ENCODE measurements at places on chromosomes 7 and 10.

DNA sequence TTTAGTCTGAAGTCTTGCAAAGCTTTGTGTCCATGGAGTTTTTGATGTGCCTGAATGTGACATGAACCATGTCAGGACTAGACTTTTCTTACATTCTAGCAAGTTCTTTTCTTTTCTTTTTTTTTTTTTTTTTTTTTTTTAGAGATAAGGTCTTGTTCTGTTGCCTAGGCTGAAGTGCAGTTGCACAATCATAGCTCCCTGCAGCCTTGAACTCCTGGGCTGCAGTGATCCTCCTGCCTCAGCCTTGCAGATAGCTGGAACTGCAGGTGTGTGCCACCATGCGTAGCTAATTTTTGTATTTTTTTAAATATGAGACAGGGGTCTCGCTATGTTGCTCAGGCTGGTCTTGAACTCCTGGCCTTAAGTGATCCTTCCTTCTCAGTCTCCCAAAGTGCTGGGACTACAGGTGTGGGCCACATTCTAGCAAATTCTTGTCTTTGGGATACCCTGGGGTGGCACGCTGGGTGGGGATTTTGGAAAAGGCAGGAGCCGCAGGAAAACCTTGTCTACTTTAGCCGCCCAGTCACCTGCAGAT lies 152.8 kb downstream of the SVIL start:
- DNase-seq, result no peak

GRCh38 chr10:129030996-129031843 lies 435.8 kb upstream of the MGMT start:
- no peak for DNase-seq

GRCh38 chr7:4566714-4567113 lies 115.4 kb upstream of the FOXK1 start:
- DNase-seq, result no peak

DNA sequence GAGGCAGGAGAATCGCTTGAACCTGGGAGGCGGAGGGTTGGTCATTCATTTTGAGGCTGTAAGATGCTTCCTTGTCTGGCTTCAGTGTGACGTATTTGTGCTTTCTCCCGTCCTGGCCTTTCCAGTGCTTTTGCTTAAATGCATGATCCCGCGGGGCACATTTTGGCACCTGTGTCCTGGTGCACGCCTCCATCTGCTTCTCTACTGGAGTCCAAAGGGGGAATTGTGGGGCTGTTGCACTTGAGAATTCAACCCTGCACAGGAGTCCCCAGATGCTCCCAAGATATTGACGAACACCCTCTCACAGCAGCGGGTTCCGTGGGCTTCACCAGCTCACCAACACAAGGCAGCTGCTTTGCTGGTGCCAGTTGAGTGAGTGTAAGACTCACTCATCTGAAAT lies 10.3 kb upstream of the LRRC27 start:
- no peak for DNase-seq

DNA sequence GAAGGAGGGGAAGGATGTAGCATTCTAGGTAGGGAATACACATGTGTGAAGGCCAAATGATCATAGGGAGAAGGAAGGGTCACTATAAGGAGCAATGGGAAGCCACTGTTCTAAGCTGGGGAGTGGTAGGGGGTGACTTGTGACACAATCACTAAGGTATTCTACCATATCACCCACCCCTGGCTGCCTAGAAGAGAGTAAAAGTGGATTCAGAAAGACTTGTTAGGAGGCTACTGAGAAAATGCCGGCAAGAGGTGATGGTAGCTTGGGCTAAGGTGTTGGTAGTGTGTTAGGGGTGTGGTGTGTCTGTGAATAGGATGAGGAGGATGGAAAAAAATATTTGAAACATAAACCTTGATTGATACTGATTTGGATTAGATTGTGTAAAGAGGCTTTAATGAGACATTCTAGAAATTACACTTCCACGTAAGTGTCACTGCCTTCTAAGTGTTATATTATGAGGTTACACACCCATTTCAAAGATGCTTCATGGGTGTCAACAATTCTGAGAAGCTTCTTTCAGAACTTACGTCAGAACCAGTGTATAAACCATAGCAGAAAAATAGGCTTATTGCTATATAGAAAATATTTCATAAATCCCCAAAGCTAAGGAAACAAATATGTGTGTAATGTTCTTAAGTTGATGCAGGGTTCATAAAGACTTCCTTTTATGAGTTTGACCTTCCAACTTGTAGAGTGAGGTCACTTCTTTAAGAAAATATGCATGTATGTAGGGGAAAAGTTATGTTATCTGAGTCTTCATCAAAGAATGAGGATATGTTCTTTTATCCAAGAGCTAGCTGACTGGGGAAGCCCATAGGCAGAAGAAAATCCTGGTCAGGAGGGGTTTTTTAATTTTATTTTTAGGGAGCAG lies 5.6 kb upstream of the BPGM start:
- no peak for DNase-seq

DNA sequence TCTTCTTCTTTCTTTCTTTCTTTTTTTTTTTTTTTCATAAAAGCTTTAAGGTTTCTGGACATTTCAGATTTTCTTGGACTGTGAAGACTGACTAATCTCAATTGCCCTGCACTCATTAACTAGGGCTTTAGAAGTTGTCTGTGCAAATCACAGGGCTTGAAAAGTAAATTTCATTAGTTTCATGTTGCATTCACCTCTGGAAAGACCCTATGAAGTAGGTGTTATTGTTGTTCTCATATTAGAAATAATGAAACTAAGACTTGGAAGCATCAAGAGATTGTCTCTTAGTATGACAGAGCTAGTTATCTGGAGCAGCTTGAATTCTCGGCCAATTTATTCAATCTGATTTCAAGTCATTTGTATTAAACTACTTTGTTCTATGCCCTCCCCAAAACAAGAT lies 28.2 kb upstream of the SEMA3D start:
- no peak for DNase-seq

DNA sequence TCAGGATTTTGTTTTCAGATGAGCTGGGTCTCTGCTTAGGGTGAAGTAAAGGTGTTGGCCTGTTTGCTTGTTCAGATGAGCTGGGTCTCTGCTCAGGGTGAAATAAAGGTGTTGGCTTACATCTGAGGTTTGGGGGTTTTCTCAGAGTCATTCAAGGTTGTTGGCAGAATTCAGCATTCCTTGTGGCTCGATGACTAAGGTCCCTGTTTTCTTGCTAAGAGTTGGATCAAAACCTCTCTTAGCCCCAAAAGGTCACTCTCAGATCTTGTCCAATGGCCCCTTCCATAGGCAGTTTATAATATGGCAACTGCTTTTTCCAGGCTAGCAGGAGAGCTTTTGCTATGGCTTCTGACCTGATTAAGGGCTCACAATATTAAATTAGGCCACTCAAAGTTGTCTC lies 106.6 kb downstream of the ADAM22 start:
- DNase-seq, result no peak

- peak; percentile 0 for DNase-seq
These were observed 110.9 kb downstream of the WDR11 start for GRCh38 chr10:120961795-120962755.

- peak; percentile 19 for DNase-seq
These were observed 631 bp downstream of the HPS6 start for GRCh38 chr10:102065561-102066398.

DNA sequence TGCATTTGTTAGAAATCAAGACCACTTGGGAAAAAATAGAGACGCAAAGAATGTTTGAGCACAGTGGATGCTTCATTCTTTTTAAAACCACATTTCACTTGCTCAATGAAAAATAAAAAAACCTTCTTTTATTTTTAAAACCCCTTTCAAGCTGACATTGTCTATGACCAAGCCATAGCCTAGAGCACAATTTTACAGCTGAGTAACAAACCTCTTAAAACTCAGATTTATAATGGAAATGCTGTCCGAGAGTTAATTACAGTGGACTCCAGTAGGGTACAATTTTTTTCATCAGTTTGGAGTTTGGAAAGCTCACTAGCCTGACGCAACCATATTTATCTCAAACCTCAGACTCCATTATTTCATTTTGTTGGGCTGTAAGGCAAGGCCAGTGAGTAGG lies 116.3 kb downstream of the RNLS start:
- DNase-seq, result no peak

DNA sequence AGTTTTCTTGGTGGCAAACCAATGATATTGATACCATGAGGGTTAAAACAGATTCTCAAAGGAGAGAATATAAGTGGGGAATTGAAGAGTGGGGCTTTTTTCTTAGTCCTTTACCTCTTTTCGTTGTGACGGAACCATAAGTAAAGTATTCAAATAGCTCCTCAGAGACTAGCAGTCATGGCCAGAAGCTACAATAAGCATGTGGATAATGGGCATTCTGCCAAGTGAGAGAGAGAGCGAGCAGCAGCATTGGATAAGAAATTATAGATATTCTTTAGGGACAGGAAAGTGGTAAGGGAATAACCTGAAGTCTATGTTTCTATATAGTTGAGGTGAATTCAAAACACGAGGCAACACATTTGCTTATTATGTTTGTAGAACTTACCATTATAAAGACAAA lies 235.1 kb downstream of the SEMA3E start:
- DNase-seq, result peak; percentile 2

Measured in NCI-H524 (cell line).